ENCODE measurements at places on chromosomes 2 and 18. TPM values are rescaled to one million over a fixed set of nuclear protein-coding genes. Genes with fewer than 3 reads are reported as not detected.
A peak's percentile ranks its signal among the peaks of the same experiment; 100 is the strongest.

DNA sequence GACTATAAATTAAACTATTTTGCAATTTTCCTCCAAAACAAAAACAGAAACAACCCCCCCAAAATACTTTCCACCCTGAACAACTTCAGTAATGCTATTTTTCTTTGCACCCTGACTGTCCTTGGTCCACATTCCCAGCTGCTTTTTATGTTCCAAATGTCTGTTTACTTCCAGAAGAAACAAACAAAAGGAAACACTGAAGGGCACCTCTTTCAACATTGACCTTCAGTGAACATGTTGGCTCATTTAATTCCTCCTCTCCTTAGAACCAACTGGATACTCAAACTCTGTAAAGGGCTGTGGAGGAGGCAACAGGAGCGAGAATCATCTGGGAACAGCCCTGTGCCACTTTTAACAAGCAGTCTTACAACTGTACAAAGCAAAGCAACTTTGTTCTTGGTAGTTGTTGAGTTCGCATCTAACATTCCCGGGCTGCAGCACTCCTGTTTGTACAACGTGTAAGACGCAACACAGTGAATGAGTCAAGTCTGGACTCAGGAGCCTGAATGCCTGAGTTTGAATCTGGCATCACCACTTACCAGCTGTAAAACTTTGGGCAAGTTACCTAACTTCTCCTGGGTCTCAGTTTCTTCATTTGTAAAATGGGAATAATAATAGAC, 111.4 kb upstream of the GATA6 start:
- DNase-seq = no peak

Gene FEZ2
- total RNA-seq = 22.2 TPM

- DNase-seq = no peak
These were observed 61.5 kb downstream of the ADNP2 start for GRCh38 chr18:80170395-80171053.

DNA sequence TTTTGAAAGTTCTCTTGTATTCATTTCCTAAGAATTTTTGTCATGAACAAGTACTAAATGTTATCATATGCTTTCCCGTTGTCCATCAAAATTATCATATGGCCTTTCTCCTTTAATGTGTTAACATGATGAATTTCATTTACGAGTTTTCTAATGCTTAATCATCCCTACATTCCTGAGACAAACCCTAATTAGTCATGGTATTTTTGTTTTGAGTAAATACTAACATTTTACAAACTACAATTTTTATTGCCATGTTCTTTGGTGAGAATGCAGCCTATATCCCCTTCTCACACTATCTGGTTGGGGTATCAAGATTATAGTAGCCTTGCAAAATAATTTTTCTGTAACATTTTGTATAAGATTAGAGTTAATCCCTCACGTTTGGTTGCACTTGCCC, 14.5 kb downstream of the SMAD2 start:
- DNase-seq = no peak

DNA sequence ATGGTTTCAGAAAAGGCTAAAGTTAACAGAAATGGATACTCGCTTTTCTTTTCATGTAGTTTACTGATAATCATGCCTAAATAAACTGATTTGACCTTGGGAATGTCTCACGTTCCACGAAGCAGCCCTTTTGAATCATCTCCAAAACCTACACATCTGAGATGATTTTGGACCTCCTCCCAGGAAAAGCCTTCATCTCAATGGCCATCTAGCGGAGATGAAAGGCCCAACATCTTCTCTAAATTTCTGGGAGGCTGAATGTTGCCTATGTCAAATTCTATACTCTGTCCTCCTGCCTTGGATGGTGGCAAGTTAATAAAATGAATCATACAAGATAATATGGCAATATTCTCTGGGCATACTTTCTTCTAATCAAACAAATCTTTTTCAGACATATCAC, 448.5 kb downstream of the ZEB2 start:
- DNase-seq = no peak

Gene KCNK3
- total RNA-seq = 0.43 TPM

DNA sequence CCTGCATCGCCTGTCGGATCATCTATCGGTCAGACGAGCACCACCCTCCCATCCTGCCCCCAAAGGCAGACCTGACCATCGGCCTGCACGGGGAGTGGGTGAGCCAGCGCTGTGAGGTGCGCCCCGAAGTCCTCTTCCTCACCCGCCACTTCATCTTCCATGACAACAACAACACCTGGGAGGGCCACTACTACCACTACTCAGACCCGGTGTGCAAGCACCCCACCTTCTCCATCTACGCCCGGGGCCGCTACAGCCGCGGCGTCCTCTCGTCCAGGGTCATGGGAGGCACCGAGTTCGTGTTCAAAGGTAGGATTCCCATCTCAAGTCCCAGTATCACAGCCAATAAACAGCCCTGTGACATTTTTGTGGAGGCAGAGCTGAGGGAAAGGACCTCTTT, 31.0 kb downstream of the APCDD1 start:
- no peak for DNase-seq

GRCh38 chr2:24827321-24828237, 34.4 kb downstream of the CENPO start:
- DNase-seq = peak; percentile 72

GRCh38 chr2:66872986-66873754, 438.2 kb downstream of the MEIS1 start:
- DNase-seq = no peak

GRCh38 chr2:191206613-191207471, 38.4 kb upstream of the MYO1B start:
- no peak for DNase-seq

DNA sequence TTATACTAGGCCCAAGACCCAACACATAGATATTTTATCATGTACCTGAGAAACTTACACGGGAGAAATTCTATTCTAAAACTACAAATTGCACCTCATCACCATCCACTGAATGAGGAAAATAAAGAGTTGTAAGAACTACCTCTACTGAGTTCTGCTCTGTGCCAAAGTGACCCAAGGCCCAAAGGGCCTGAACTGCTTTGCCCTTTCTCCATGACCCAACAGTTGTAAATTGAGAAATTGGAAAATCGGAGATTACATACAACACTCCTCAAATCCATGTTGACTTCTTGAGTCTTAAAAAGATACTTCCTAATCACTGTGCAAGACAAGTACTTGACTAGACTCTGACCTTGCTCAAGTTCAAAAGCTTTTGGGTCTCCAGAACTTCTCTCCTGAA, 8.8 kb downstream of the NR4A2 start:
- no peak for DNase-seq

Gene BCL11A
- 0.22 TPM for total RNA-seq

DNA sequence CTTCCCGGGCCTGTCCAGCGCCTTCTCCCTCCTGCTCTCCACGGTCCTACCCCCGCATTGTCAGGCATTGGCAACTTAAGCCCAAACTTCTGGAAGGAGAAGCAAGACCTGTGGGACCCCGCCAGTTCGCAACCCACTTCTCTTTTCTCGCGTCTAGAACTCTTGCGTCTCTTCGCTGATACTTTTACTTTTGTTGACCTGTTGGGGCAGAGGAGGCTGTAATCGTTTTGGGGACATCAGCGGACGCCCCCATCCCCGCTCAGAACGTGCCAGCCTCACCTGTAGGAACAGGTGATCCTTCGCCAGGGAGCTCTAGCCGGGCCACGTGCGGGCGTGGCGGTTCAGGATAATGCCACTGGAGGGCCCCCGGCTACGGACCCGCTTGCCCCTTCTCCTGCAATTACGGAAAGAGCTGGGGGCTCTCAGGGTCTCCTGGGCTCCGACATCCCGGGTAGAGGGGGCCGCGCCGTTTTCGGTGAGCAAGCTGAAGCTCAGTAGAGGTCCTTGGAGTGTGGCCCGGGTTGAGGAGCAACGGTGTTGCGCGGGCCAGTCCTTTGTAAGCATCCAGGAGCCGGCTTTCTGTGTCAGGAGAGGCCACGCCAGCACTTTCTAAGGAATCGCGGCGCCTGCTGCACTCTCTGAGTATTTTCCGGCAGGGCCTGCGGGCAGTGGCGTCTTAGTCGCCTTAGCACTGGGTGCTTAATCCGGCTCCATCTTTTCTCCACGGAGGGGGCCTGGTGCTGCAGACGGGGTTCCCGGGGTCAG, 1.6 kb downstream of the MTCL1 start:
- peak; percentile 31 for DNase-seq

DNA sequence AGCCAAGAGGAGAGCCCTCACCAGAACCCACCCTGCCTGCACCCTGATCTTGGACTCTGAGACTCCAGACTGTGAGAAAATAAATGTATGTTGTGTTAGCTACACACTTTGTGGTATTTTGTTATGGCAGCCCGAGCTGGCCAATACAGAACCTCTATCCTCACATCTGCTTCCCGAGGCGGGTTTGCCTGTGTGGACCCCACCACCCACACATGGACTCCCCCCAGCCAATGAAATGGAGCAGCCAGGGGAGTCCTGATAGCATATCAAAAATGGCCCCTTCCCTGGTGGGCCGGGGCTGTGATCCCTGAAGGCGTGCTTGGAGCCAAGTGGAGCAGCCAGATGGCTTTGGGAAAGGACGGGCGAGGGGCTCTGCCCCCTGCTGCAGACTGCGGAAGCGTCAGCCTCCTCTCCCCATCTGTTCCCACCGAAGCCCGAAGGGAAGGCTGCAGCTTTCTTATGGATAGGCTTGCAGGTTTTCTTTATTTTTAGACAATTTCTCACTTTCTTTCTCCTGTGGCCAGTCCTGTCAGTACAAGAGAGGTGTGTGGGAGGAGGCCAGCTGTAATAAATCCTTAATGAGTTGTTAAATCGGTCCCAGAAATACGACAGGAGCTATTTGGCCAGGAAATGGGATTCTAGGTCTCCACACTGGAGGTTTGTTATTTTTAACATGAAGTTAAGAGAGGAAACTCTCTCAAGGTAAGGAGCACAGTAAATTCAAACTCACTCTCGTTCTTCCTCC, 34.4 kb downstream of the TEX51 start:
- no peak for DNase-seq

DNA sequence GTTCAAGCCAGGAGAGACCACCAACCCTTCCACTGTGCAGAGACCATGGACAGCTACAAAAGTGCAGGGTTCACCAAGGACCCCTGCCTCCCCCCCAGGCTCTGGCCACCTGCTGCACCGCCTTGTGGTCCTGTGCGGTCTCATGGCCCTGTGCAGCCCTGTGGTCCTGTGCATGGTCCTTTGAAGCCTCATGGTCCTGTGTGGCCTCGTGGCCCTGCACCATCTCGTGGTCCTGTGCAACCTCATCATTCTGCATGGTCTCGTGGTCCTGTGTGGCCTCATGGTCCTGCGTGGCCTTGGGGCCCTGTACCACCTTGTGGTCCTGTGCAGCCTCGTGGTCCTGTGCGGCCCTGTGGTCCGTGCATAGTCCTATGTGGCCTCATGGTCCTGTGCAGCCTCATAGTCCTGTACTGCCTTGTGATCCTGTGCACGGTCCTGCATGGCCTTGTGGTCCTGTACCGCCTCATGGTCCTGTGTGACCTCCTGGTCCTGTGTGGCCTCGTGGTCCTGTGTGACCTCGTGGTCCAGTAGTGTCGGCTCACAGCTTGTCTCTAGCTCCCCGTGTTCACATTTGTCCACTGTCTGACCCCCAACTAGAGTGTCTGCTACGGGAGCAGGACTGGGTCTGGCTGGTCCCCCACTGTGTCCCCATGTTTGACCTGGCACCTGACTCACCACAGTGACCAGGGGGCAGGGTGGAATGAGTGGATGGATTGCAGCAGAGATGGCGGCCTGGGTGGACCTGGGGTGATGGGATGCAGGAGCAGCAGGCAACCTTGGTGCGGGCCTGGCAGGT, 20.0 kb upstream of the OTOS start:
- no peak for DNase-seq

Gene GKN1
- not detected for total RNA-seq

Gene FOXD4L1
- not detected for total RNA-seq

- no peak for DNase-seq
These were observed 392.1 kb upstream of the RAB12 start for GRCh38 chr18:8217051-8217564.

Gene SLC4A5
- 0.62 TPM for total RNA-seq

DNA sequence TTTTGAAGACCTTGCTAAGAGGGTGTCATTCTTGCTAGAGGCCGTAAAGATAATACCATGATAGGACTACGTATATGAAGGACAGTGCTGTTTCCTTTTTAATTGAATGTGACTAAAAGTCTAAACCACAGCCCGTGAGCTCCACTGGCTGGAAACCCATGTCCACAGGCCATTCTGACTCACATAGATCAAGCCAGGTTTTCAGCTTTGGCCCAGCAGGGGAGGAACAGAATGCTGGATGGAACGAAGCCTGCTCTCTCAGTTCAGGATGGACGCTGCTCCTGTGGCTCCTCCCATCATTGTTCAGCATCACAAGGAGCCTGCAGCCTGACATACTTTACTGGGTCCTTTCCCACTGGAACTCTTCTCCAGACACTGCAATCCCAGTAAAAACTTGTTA, 47.6 kb downstream of the ALPK2 start:
- DNase-seq = no peak

- no peak for DNase-seq
These were observed 5.7 kb downstream of the GPATCH11 start for GRCh38 chr2:37090019-37090477.

DNA sequence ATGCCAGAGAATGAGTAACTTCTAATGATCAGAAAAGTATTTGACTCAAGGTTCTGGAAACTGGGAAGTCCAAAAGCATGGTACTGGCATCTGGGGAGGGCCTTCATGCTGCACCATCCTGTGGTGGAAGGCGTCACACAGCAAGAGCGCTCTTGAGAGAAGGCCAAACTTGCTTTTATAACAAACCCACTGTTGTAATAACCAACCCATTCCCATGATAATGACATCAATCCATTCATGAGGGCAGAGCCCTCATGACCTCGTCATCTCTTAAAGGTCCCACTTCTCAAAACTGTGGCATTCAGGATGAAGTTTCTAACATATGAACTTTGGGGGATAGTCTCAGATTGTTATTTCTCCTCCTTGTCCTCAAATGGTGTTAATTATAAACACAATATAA, 67.8 kb downstream of the COA5 start:
- DNase-seq = no peak

Gene RSAD2
- 2.7 TPM for total RNA-seq

DNA sequence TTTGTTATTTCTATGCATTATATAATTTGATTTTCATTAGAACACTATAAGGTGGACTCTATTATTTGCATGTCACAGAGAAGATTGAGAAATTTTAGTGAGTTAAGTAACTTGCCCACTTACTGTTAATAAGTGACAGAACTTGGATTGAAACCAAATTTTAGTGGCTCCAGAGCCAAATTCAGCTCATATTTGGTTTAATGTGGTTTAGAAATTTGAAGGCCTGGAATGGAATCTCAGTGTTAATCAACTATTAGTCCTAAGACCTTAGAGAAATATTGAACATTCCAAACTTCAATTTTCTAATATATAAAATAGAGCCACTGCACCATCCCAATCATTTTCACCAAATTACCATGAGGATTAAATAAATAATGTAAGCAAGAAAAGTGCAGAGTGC, 281.6 kb downstream of the ZNF385B start:
- no peak for DNase-seq

Gene VPS4B
- total RNA-seq = 20.0 TPM

Gene SPATA3
- total RNA-seq = not detected

Gene DTNA
- 24.5 TPM for total RNA-seq

All from right lobe of liver (tissue), 6 donors.